ENCODE measurements at places on chromosomes 6 and 20. TPM values are rescaled to one million over a fixed set of nuclear protein-coding genes. Genes with fewer than 3 reads are reported as not detected.

Gene HTR1B
- not detected for total RNA-seq

Gene TBC1D7
- total RNA-seq: 23.1 TPM

Gene SLPI
- not detected for total RNA-seq

Gene CCM2L
- total RNA-seq: not detected

Gene PPIL1
- 40.8 TPM for total RNA-seq

GRCh38 chr6:157599191-157599590 lies 218.2 kb downstream of the ZDHHC14 start:
- H3K27ac ChIP-seq: no peak overlapping the region
- no peak overlapping the region for H3K4me3 ChIP-seq
- no peaks in the 10 kb centered on the region for H3K27me3 ChIP-seq
- H3K36me3 ChIP-seq: no peaks in the 10 kb centered on the region
- H3K4me1 ChIP-seq: no peaks in the 10 kb centered on the region

DNA sequence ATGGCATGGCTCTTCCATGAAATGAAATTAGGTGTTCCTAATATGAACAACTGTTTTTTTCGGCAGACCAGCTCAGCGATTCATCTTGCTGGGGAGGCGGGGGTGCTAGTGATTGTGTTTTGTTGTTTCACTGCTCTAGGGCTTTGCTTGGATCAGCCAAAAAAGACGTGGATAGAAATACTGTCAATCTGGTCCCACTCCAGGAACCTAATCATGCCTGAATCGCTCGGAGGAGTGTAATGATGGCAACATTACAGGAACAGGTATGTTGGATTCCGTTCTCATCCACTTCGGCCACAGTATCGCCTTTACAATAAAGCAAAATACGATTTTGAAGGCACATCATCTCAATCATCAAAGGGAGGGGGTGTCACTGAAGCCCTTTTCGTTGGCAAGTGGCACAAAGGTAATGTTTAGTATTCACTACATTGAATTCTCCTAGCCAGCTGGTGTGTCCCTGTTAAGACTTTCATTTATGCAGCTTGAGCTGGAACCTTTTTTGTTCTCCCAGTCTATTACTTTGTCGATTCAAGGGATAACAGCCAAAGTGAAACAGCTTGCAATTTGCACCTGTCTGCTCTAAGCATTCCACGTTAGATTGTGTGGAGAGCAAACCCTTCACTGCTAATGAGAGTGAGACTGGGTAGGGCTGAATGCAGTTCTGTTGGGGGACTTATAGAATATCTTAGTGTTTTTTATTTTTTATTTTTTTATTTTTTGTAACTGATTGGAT lies 477.7 kb downstream of the TFAP2A start:
- no peaks in the 10 kb centered on the region for H3K27me3 ChIP-seq
- H3K4me1 ChIP-seq: no peaks in the 10 kb centered on the region
- no peaks in the 10 kb centered on the region for H3K36me3 ChIP-seq
- no peak overlapping the region for H3K4me3 ChIP-seq
- no peak overlapping the region for H3K27ac ChIP-seq
- no peak for DNase-seq

DNA sequence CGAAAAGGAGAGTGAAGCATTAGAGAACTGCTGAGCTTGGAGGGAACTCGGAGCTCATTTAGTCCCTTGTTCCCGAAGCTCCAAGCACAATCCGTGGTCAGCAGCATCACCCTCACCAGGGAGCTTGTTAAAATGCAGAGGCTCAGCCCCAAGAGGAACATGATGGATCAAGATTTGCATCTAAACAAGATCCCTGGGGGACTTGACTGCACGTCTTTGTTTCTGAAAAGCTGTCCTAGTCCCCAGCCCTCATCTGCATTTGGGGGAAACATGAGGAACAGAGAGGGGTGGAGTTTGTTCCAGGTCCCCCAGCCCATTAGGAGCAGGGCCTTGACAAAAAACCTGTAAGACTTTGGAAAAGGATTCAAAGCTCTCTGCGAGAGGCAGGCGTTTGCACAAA lies 4.1 kb upstream of the LBP start:
- no peak overlapping the region for H3K27ac ChIP-seq
- H3K27me3 ChIP-seq: peaks cover 3% of the 10 kb centered on the region
- no peaks in the 10 kb centered on the region for H3K36me3 ChIP-seq
- no peak overlapping the region for H3K4me3 ChIP-seq

DNA sequence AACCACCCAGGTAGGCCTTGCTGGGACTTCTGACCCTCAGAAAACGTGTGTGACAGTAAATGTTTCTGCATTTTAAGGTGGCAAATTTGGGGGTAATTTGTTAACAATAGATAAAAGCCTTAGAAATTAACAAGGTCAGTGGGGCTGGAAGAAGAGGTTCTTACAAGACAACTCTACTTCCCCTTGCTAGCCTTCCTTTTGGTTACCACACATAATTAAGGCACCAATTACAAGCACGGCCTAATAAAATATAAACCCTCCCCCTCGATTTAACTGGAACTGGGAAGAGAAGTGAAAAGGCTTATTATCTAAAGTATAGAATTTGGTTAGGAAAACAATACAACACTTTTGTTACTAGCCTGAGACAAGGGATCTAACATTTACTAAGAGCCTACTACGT lies 38.8 kb downstream of the ELOVL5 start:
- no peak for DNase-seq
- no peaks in the 10 kb centered on the region for H3K27me3 ChIP-seq
- peaks cover 39% of the 10 kb centered on the region for H3K4me1 ChIP-seq
- H3K4me3 ChIP-seq: no peak overlapping the region
- peak overlapping the region; percentile 10 for H3K27ac ChIP-seq
- H3K36me3 ChIP-seq: no peaks in the 10 kb centered on the region

- H3K4me3 ChIP-seq: no peak overlapping the region
- no peaks in the 10 kb centered on the region for H3K4me1 ChIP-seq
- H3K36me3 ChIP-seq: no peaks in the 10 kb centered on the region
- H3K27me3 ChIP-seq: no peaks in the 10 kb centered on the region
These were observed 81.7 kb downstream of the COL9A1 start for GRCh38 chr6:70221025-70221714.

- no peak overlapping the region for H3K4me3 ChIP-seq
- no peaks in the 10 kb centered on the region for H3K27me3 ChIP-seq
- H3K27ac ChIP-seq: no peak overlapping the region
- DNase-seq: no peak
These were observed 42.8 kb upstream of the RALGAPA2 start for GRCh38 chr20:20755231-20755630.

DNA sequence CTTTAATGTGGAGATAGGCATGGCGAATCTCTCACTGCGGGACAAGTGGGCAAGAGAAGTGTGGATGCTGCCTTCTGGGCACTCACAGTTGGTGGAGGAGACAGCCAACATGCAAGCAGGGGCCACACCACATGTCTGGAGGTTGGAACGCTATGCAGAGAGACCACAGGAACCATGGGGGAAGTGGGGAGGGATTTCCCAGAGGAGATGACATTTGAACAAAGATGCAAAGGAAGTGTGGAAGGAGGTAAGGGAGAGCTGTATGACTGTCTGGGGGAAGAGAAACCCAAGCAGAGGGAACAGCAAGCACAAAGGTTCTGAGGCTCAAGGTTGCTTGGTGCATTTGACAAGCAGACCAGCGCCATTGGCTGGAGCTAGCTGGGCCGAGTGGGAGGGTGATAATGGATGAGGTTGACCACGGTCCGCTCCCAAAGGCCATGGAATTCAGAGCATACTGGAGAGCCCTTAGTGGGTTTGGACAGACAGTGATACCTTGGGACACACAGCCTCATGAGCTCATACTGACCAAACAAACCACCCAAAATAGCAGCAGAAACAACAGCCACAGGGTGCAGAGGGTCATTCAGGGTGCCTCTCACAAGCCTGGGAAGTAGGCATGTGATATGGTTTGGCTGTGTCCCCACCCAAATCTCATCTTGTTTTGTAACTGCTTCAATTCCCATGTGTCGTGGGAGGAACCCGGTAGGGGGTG lies 7.6 kb upstream of the FAM110A start:
- H3K36me3 ChIP-seq: no peaks in the 10 kb centered on the region

DNA sequence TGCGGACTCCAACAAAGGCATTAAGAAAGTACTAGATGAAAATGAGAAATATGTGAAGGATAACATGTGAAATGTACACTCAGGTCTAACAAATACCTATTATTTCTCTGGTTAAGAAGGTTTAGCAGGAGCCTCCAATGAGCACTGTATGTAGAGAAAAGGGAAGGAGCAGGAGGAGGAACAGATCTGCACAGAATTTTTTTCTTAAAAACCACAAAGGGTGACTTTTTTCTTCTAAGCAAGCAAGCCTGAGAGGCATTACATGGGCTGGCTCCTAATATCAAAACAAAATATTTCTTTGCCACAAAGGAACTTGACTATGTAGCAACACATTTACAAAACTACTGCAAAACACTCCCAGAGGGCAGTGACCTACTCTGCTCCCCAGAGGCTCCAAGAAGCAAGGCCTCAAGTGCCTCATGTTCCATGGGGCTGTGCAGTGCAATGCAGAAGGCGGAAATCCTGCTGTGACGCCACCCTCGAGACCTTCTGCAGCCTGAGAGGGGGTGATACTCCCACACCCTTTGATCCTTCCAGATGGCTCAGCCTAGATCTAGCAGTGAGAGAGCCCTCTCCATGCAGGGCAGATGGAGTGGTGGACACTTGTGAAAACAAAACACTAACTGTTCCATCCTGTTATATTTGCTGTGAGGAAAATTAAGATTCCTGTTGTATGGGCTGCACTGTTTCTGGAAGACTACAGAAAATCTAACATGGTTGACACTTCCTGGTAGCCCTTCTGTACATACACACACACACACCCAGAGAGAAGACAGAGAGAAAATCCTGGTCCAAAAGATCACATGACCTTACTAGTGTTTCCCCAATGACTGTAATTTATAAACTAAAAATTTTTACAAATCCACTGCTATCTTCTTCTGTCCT lies 36.0 kb upstream of the SMIM29 start:
- DNase-seq: no peak
- no peak overlapping the region for H3K4me3 ChIP-seq
- H3K27ac ChIP-seq: no peak overlapping the region
- no peaks in the 10 kb centered on the region for H3K27me3 ChIP-seq

DNA sequence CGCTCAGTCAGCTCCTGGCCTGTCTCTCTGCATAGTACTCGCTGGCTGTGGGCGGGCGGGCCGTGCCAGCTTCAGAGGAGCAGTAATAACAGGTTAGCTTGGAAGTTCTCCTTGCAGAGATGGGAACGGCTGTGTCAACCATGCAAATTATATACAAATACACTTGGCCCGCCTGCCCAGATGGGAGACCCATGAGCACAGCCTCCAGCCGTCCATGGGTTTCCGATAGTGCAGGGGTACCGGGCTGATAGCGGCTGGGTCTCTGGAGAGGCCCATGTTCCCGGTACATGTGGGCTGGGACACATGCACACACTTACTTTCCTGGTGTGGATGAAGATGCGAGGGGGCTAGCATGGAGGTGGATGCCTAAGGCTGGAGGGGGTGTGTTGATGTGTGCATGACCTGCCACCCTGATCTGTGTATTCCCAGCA lies 12.8 kb upstream of the ZNF831 start:
- DNase-seq: no peak
- no peak overlapping the region for H3K27ac ChIP-seq
- H3K4me1 ChIP-seq: no peaks in the 10 kb centered on the region
- no peaks in the 10 kb centered on the region for H3K36me3 ChIP-seq

- no peak for DNase-seq
- no peak overlapping the region for H3K27ac ChIP-seq
- H3K36me3 ChIP-seq: peaks cover 2% of the 10 kb centered on the region
- peaks cover 5% of the 10 kb centered on the region for H3K4me1 ChIP-seq
- H3K4me3 ChIP-seq: no peak overlapping the region
These were observed 81.0 kb downstream of the HIVEP2 start for GRCh38 chr6:142863981-142864380.

DNA sequence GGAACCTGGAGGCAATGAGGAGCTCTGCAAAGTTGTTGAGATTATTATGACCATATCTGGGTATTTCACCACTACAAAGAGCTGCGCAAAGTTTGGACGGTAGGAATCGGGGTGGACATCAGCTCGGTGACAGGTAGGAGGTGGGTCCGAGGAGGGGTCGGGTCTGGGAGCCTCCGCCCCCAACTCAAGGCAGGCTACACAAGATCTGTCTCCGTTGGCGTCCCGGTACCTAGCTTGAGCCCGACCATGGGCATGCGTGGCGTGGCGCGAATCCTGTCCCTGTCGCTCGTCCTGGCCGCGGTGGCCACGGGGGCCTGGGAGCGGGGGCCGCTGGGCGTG lies 40.2 kb upstream of the ZNFX1 start:
- no peak overlapping the region for H3K27ac ChIP-seq
- H3K36me3 ChIP-seq: no peaks in the 10 kb centered on the region
- H3K27me3 ChIP-seq: peaks cover 21% of the 10 kb centered on the region
- DNase-seq: no peak

DNA sequence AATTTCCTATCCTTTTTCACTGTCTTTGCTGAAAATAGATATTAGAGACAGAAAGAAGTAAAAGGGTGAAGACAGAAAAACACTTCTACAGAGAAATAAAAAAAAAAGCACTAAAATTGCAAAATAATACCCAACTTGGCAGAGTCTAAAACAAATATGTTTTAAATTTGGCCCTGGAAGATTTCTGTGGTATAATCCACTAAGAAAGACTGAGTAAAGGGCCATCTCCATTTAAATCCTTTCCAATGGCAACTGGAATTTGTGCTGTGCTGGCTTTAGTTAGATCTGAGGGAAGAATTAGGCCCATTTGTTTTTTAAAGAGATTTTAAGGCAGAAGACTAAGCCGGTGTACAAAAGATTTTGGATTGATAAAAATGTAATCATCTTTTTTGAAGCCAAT lies 321.2 kb downstream of the GJA1 start:
- H3K4me1 ChIP-seq: no peaks in the 10 kb centered on the region
- H3K36me3 ChIP-seq: no peaks in the 10 kb centered on the region
- H3K27me3 ChIP-seq: no peaks in the 10 kb centered on the region
- no peak overlapping the region for H3K27ac ChIP-seq
- no peak overlapping the region for H3K4me3 ChIP-seq

DNA sequence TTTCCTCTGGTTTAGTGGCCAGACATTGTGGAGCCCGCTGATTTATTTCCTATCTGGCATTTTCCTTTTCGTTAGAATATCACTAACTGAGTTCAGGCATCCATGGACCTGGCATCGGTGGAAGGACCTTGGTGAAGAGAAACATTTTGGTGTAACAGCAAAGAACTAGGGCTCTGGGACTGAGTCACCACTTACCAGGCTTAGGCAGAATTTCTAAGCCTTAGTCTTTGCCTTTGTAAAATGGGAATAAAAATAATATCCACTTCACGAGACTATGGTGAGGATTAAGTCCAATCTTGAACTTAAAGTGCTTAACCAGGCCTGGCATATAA lies 42.0 kb upstream of the ENPP1 start:
- H3K27ac ChIP-seq: no peak overlapping the region
- H3K4me1 ChIP-seq: no peaks in the 10 kb centered on the region
- no peak overlapping the region for H3K4me3 ChIP-seq
- no peak for DNase-seq
- no peaks in the 10 kb centered on the region for H3K36me3 ChIP-seq

GRCh38 chr20:17843246-17844132 lies 125.1 kb downstream of the SNX5 start:
- no peaks in the 10 kb centered on the region for H3K27me3 ChIP-seq
- peaks cover 16% of the 10 kb centered on the region for H3K4me1 ChIP-seq
- H3K36me3 ChIP-seq: no peaks in the 10 kb centered on the region
- DNase-seq: no peak
- no peak overlapping the region for H3K4me3 ChIP-seq

- H3K36me3 ChIP-seq: no peaks in the 10 kb centered on the region
- H3K4me3 ChIP-seq: no peak overlapping the region
- no peaks in the 10 kb centered on the region for H3K4me1 ChIP-seq
- no peak overlapping the region for H3K27ac ChIP-seq
These were observed 32.9 kb upstream of the ZBTB24 start for GRCh38 chr6:109515781-109516409.

Data from GM12878 (cell line).